GM20000 (cell line): ENCODE measurements at places on chromosomes 12 and 14.

- no peak for DNase-seq
Measured at GRCh38 chr12:28132398-28132797, 57.9 kb upstream of the CCDC91 start.

- no peak for DNase-seq
Measured at GRCh38 chr14:33404054-33404453, 465.4 kb downstream of the NPAS3 start.

GRCh38 chr12:120473807-120474615 lies 4.5 kb upstream of the SRSF9 start:
- no peak for DNase-seq

DNA sequence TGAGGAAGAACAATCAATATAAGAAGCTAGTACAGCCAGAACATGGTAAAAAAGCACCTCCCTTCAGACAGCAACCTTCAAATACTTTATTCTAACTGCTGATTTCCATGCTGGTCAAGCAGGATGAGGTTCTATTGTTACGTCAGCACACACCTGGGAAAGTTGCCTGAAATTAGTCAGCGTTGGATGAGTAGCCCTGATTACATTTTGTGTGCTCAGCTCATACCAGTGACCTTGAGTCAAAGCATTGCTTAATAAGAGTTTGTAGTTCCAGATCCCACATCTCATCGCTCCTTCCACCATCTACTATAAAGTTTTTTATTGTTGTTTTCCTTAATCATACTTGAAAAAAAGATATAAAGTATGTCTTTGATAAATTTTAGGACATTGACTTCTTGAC lies 361.5 kb downstream of the EGLN3 start:
- no peak for DNase-seq

- DNase-seq: no peak
Measured at GRCh38 chr14:55399852-55400251, 11.8 kb downstream of the ATG14 start.

DNA sequence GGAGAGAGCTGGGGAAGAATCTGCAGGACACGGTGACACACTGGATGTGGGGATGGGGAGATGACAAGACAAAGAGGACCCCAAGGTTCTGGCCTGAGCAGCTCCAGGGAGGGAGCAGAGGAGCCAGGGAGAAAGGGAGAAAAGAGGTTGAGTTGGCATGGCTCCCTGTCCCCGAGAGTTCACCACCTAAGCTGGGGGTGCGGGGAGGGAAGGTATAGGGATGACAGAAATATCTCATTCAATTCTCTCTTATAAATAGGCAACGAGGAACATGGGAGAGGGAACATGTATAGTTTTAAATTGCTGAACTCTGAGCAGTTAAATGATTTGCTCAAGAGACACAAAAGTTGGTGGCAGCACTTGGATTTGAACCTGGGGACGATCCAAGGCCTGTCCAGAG lies 85.1 kb downstream of the CMKLR1 start:
- DNase-seq: no peak

- DNase-seq: no peak
Measured at GRCh38 chr14:105357626-105358025, 40.7 kb upstream of the TEX22 start.
